ENCODE measurements at places on chromosomes 13 and 19.
A peak's percentile ranks its signal among the peaks of the same experiment; 100 is the strongest.

DNA sequence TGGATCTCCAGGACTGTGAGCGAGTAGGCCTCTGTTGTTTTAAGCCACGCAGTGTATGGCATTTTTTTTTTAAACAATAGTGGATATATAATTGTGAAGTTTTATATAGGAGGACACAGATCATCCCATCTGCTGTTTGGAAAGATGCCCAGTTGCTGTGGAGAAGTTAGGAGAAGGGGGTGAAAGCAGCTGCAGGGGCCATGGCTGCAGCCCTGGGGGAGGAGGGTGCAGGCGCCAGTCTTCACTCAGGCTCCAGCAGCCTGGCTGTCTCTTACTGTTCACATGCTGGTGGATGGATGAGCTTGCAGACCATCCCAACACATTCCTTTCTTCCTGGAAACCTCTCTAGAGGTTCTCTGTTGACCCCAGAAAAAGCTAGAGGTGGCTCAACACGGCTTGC, 242.3 kb downstream of the TEX29 start:
- DNase-seq, result no peak

DNA sequence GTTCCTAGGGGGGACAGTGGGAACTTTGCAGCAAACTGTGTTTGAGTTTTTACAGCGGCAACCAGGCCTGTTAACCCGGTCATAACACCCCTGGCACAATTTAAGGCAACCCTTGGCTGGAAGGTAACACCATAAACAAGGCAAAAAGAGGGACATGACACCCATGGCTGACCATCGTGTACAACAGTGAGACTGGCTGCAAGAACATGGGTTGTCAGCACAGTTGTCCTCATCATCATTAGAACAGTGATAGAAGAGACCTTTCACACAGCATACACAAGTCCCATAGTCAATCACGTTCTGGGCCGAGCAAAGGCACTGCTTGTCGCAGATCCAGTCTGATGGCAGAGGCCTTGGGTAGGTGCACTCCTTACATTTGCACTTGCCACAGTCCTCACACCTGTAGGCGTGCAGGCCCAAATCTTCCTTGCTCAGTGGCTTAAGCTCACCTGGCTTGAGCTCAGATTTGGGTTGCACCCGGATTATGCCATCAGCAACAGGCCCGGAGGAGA, 4.1 kb downstream of the SPRY2 start:
- no peak for DNase-seq

DNA sequence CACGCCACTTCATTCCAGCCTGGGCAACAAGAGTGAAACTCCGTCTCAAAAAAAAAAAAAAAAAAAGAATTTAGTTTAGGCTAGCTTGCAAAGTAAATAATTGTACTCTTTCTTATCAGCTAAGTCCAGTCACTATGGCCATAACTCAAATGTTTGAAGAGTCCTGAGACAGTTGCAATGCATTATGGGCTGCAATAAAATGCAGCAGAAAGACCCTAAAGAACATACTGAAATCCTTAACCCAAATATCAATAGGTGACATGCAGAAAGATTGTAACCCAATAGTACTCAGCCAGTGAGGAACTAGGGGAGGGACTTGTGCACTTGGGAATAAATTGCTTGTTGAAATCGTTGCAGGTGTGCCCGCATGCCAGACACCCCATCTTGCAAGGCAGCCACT, 20.9 kb upstream of the FFAR2 start:
- no peak for DNase-seq

DNA sequence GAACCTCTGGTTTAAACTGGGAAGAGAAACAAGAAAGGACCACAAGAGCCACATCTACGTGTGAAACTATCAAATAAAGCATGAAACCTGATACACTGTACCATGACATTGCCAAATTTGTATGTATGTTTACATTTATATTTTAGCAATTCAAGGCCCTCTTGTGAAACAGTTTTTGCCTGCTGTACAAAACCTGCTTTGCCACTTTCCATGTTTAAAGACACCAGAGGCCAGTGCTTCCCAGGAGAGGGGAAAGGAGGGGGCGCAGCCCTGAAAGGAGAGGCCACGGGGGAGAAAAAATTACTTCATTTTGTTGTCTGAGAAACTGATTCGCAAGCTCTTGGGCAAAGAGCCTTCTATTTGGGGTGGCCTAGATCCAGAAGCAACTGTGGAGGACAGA, 124.8 kb downstream of the DCLK1 start:
- DNase-seq, result no peak

- peak; percentile 71 for DNase-seq
Measured at GRCh38 chr19:12676384-12676792, 5.3 kb downstream of the DHPS start.
